Right hindlimb (tissue), 1 donor: ENCODE measurements at places on chromosomes 3 and 15.

- DNase-seq = no peak
Observed at GRCh38 chr3:168964736-168965135, 698.8 kb downstream of the MECOM start.

GRCh38 chr15:89140595-89140994 lies 52.3 kb downstream of the ABHD2 start:
- DNase-seq = no peak

DNA sequence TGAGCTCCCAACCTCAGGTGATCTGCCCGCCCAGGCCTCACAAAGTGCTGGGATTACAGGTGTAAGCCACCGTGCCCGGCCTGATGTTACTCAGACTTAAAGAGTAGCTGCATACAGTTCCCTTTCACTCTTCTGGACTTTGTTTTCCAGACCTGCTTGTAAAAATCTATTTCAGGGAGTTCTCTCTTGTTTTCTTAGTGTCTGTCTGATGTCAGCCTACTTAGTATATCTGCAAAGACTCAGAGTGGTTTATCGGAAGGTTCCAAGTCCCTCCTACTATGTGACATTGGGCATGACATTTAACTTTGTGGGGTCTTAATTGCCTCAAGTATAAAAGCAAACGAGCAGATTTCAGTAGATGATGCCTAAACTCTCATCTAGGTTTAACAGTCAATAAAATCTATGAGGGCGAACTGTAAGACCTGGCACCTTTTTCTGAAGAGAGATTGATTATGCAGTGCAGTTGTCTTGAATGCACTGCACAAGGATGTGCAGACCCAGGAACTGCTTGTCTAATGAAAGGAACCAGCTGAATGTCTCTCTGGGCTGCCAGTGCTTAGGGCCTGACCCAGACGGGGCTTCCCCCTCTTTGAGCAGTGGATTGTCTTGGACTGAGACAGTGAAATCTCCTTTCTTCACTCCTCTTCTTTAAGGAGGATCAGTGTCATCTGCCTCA lies 301.4 kb downstream of the PTPRG start:
- no peak for DNase-seq

DNA sequence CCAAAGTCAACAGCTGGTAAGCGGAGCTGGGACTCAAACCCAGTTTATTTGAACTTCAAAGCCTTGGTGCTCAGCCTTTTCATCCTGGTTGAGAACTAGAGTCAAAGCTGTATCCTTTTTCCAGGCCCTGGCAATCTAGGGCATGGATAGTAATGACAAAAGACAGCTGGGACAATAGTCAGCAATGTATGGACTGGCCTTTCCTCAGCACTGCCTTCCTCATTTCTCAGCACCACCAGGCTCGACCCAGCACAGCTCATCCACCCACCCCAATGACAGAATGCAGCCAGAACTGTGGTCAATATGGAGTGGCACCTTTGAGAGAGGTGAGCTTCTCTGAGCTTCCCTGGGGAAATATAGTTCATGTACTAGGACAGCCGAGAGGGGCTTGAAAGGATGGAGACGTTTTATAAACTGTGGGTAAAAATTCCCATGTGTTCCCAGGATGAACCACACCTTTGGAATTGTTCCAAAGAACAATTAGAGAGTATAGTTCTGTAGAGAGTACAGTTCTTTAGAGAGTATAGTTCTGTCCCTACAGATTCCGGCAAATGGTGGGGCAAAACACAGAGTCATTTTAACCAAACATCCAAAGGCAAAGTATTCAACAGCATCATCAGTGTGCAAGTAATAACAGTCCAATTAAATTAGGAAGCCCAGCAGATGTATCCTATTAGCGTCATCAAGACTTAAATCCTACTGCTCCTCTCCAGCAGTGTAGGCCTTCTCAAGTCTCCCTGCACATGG lies 30.2 kb upstream of the IREB2 start:
- DNase-seq = no peak
